CD8-positive, alpha-beta T cell (primary cell): ENCODE measurements at places on chromosomes 5 and 9. TPM values are rescaled to one million over a fixed set of nuclear protein-coding genes. Genes with fewer than 3 reads are reported as not detected.

DNA sequence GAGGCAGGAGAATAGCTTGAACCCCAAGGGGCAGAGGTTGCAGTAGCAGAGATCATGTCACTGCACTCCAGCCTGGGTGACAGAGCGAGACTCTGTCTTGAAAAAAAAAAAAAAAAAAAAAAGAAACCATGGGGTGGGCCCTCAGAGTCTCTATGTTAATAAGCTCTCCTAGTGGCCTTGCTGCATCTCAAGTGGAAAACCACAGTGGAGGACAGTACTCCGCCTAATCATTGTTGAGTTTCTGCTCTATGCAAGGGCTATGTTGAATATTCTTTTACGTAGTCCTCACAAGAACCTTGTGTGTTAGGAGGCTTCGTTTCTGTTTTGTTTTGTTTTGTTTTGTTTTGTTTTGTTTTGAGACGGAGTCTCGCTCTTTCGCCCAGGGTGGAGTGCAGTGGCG, 48.9 kb downstream of the TJP2 start:
- DNase-seq = no peak

The COMMD10 gene
- total RNA-seq = 18.8 TPM

The CCL27 gene
- not detected for total RNA-seq

The PGGT1B gene
- 57.0 TPM for total RNA-seq

The SPATA9 gene
- total RNA-seq = not detected

The PCDHGA11 gene
- not detected for total RNA-seq

DNA sequence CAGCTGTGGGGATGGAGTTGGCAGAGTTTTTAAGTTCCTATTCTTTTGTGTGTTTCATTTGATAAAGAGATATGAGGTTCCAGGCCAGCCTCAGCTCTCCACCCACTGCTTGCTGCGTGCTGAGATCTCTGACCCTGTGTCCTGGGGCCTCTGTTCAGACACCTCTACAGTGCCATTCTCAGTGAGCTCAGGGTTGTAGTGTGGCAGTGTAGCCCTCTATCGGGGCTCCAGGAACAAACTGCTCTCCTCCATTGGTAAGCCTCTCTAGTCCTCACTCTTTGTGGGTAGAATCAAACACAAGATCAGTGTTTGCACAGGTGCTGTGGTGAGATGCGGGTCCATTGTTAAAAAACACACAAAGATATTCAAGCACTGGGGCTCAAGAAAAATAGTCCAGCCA, 386.6 kb upstream of the RPS23 start:
- no peak for DNase-seq

The YTHDC2 gene
- 36.1 TPM for total RNA-seq

DNA sequence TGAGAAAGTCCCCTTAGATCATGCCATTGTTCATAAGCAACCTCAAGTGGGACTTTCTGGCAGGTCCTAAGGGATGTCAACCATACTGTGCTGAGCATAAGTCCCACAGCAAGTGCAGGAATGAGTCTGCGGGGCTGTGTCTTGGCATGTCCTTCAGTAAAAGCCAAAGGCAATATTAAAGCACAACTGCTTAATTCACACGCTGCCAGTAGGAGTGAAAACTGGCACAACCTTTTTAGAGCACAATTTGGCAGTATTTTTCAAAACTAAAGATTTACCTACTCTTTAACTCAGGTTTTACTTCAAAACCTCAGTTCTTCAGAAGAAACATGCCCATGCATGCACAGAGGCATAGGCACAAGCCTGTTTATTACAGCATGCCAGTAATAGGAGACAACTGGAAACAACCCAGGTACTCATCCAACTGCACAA, 24.4 kb upstream of the SMAD5 start:
- DNase-seq = no peak

- no peak for DNase-seq
These were observed 617.0 kb upstream of the CDH18 start for GRCh38 chr5:20604992-20605391.

DNA sequence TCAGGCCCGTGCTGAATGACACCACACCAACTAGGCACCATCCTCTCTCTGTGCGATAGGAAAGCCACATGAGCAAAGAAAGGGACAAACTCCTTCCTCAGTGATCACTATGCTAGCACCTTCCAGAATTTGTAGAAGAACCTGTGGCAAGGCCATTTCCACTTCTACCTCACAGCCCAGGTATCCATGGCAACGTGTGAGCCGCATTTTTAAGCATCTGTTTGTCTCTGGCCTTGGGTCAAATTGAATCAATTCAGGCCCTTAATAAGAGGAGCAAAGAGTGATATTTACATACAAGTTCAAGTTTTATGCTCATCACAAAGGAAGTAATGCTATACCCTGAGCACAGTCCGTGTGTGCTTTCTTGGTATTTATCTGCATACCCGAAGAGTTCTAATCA, 179.3 kb downstream of the SLC12A2 start:
- no peak for DNase-seq

- DNase-seq = no peak
These were observed 47.2 kb upstream of the KCNMB1 start for GRCh38 chr5:170436335-170436734.

GRCh38 chr5:6544561-6544935, 88.3 kb downstream of the NSUN2 start:
- no peak for DNase-seq

DNA sequence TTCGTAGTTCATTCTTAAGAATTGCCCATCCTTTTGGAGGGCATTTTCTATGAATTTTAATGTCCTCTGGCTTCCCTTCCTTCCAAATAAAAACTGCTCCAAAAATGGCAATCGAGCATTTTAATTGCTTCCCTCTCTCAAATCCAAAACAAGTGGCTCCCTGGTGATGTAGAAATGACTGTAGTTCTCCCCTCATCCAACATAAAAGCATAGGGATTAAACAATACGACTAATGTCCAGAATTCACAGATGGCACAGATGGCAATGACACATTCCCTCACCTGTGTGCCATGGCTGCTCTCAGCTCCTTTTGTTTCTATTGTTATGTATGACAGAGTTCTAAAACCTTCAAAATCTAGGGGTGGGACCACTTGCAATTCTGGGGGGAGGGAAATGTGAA, 417.3 kb downstream of the RAB3C start:
- no peak for DNase-seq

- no peak for DNase-seq
These were observed 14.1 kb downstream of the TRIM7 start for GRCh38 chr5:181190711-181191525.

DNA sequence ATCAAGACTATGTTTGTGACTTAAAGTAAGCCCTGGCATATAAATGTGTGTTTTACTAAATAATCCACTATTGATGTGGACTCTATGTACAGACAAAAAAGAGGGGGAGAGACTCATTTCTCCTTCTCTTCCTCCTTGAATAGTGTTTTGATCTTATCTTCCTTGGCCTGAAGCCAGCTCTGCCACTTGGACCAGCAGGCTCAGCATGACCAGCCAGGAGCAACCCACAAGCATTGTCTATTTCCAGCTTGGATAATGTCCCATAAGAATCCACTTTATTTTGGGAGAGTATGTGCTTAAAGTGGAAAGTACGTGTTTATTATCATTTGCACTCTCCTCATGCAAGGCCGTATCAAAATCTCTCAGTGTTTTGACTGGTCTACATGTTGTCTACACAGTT, 23.8 kb upstream of the SLC46A2 start:
- no peak for DNase-seq

GRCh38 chr5:52859628-52860027, 71.9 kb downstream of the ITGA1 start:
- no peak for DNase-seq

The F12 gene
- total RNA-seq = not detected

- DNase-seq = no peak
These were observed 150.8 kb upstream of the ADCY2 start for GRCh38 chr5:7245121-7245651.

DNA sequence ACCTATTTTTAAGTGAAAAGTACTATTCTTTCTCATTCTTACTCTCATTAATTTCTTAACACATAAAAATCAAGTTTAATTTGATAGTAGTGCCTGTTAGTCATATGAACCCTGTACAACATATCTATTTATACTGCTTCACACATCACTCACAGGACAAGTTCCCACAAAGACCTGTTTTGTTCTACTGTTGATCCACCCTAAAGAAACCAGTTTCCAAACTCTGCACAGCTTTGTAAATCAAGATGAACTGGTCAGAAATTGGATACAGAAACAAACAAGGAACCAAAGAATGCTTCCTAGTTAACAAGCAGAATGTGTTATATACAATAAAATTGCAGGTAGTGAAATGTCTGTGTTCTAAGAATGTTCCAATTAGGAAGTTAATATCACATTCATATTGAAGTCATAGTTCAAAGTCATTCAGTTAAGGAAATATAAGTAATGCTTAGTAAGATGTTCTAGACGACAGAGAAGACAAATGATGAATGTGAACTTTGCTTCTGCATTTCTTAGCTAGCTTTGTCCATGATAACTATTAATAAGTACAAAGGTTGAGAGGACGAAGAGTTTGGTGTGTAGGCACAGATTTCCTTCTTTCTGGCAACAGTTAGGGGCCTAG, 33.4 kb downstream of the C9orf85 start:
- DNase-seq = no peak

- no peak for DNase-seq
These were observed 55.9 kb downstream of the ADAM19 start for GRCh38 chr5:157519579-157520253.

DNA sequence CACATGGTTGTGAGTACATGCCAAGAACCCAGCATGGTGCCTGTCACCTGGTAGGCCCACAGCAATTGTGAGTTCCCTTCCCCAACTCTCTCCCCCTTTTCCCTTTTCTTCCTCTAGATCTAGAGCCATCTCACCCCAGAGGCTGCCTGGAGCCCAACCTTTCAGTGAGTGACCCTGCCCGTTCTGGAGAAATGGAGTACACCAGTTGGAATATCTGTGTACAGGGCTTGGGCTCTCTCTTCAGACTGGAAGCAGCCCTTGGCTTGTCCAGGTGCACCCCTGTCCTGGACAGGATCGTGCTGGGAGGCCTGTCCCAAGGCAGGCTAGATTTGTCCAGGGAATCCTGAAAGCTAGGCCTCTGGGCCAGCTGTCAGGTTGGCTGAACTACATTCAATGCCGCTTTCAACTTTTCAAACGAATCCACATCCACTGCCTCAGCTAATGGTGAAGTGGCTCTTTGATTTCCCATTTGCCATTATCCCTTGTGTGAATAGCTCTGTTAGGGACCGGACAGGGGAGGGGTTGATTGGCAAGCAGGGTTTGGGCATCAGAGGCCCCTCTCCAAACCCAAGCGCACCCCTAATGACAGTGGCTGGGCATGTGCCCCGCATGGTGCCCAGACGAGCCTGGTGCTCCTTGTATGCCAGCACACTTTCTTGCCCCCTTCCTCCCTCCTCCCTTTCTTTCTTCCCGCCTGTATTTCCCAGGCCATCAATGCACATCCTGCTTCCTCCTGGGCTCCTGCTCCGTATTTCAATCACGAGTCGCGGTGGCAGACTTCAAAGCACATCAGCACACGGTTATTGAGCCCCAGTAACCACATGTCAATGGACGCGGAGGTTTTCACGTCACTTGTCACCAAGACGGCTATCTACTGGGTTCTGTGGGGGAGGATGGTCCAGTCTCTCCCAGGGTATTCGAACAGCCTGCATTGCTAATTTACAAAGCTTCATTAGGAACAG, 211.2 kb downstream of the DAB2IP start:
- DNase-seq = no peak

GRCh38 chr5:114948986-114949621, 220.6 kb downstream of the TRIM36 start:
- DNase-seq = no peak

GRCh38 chr5:21910731-21911130, 942.4 kb downstream of the CDH12 start:
- no peak for DNase-seq

The UGT3A1 gene
- total RNA-seq = not detected
